ENCODE measurements at places on chromosomes 7 and 10.

DNA sequence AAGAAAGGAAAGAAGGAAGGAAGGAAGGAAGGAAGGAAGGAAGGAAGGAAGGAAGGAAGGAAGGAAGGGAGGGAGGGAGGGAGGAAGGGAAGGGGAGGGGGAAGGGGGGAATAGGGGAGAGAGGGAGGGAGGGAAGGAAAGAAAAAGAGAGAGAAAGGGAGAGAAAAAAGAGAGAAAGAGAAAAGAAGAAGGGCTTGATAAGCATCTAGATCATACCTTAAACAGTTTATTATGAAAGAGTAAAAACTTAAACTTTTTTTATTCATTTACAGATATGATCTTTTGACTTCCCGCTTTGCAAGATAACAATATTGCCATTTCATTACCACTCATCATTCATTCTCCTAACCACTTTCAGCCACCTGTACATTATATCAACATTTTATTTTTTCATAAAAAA, 53.6 kb upstream of the TMEM106B start:
- no peak for DNase-seq

GRCh38 chr7:154857240-154857639, 145.7 kb downstream of the PAXIP1 start:
- no peak for DNase-seq

DNA sequence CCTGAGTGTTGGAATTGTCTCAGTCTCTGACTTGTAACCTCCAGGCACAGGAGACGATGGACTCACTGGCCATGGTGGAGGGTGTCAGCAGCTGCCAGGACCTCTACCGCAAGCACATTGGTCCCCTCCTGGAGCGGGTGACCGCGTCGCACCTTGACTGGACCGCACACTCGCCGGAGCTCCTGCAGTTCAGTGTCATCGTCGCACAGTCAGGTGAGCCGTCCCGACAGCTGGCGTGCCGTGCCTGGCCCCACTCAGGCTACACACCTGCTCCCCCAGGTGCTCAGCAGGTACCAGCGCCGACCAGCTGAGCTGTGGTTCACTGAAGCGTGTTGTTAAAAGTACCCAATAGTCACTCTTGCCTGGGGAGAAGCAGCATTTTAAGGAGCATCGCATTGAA, 36.7 kb upstream of the PRKAR1B start:
- no peak for DNase-seq

DNA sequence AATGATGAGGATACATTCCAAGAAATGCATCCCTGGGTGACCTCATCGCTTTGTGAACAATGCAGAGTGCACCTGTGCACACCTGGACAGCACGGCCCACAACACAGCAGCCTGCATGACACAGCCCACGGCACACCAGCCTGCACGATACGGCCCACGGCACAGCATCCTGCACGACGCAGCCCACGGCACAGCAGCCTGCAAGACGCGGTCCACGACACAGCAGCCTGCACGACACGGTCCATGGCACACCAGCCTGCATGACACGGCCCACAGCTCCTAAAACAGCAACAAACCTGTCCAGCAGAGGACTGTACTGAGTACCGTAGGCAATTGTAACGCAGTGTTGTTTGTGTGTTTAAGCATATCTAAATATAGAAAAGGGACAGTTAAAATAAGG, 134.7 kb upstream of the PPP2R2D start:
- DNase-seq = no peak

- DNase-seq = no peak
These were observed 201.2 kb upstream of the CELF2 start for GRCh38 chr10:10816447-10816846.

GRCh38 chr10:99975106-99975829, 34.5 kb downstream of the DNMBP start:
- no peak for DNase-seq

DNA sequence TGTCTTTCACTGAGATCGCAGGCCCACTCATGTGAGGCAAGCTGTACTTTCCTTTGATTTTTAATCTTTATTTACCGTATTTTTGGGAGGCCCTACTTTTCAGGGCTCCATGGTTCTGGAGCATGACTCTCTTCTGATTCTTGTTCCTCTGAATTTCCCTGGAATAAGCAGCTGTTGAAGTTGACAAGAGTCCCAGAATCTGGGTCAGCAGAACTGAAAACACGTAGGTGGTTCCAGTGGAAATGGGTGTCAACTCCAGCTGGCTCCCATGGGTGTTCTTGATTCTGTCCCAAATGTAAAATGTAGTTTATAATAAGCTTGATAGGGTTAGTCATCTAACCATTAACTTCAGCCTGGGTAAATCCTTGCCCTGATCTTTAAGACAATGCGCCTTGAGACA, 409.4 kb downstream of the GATA3 start:
- no peak for DNase-seq

DNA sequence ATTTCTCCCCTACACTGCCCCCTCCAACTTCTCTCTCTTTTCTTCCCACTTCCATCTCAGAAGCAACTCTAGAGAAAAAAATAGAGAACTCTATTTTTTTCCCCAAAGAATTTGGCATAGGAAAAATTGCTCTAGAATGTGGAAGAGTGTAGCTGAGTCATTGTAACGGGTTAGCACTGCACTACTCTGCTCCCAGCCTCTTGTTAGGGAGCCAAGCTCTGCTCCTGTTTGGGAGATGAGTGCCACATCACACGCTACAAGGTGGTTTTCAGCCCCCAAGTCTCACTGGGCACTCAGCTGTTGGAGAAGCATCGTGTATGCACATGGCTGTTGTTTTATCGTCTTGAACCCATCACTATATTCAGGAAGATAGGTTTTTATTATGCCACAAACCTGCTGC, 136.4 kb downstream of the BMPER start:
- no peak for DNase-seq

- DNase-seq = no peak
These were observed 119.8 kb downstream of the OAT start for GRCh38 chr10:124298891-124299290.

GRCh38 chr7:141976524-141977245, 3.1 kb upstream of the TAS2R38 start:
- no peak for DNase-seq

GRCh38 chr10:70528741-70529362, 50.3 kb downstream of the PALD1 start:
- peak; percentile 6 for DNase-seq

GRCh38 chr10:23438547-23439451, at the start of gene OTUD1:
OTUD1 (plus strand) TSS chr10:23439075; CDS start chr10:23439458, 383 bp downstream.
- DNase-seq = peak; percentile 53

DNA sequence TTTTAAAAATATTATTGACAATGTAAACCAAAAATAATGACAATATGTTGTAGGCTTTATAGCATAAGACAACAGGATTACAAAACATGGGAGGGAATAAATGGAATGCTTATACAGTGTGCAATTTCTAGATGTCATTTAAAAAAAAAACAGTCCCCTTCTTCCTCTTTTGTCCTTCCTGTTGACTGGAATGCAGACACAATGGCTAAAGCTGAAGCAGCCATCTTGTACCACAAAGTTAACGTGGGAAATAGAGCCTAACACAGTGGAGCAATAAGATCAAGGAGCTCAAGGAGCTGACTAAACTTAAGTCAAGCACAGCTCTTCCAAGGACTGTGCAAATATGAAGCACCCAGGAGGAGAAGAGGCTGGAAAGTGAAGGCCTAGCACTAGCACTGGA, 208.1 kb downstream of the ARHGAP12 start:
- DNase-seq = no peak

GRCh38 chr7:127803626-127804025, 151.6 kb downstream of the SND1 start:
- no peak for DNase-seq

DNA sequence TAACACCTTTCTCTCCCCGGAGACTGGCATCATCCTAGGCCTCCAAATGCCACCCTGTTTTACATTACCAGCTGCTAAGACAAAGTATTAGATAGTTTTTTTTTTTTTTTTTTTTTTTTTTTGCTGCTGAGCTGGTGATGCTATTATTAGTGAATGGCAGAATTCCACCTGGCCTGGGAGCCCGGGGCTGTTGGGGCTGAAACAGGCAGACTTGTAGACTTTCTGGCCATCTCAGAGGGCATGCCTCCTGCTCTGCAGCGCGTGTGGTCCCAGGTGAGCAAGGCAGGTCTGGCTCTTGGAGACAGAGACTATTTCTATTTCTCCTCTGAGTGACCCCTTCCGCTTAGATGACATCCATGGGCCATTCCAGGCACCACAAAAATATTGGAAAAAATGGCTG, 104.2 kb downstream of the EMX2 start:
- DNase-seq = peak; percentile 13

- no peak for DNase-seq
These were observed 5.1 kb upstream of the HIPK2 start for GRCh38 chr7:139782932-139783331.

GRCh38 chr10:77696584-77696983, 59.0 kb upstream of the KCNMA1 start:
- DNase-seq = no peak

DNA sequence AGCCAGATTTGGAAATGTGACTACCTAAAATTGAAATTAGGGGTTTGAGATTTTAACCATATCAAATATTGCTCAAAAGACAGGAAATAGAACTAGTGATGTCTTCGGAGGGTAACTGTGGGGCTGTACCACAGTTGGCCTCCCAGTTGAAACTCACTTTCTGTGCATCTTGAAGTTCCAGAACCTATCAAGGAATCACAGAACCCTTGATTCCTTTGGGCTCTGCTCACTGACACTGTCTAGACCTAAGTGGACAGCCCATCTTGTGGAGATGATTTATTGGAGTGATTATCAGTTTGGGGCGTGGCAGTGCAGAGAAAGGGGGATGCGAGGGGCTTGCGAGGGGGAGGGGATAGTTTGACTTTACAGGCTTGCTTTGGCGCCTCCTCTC, 134.2 kb upstream of the GJD4 start:
- no peak for DNase-seq

- no peak for DNase-seq
These were observed 72.5 kb upstream of the CTBP2 start for GRCh38 chr10:125232841-125233240.

- DNase-seq = no peak
These were observed 25.3 kb downstream of the TNS3 start for GRCh38 chr7:47556511-47557180.

DNA sequence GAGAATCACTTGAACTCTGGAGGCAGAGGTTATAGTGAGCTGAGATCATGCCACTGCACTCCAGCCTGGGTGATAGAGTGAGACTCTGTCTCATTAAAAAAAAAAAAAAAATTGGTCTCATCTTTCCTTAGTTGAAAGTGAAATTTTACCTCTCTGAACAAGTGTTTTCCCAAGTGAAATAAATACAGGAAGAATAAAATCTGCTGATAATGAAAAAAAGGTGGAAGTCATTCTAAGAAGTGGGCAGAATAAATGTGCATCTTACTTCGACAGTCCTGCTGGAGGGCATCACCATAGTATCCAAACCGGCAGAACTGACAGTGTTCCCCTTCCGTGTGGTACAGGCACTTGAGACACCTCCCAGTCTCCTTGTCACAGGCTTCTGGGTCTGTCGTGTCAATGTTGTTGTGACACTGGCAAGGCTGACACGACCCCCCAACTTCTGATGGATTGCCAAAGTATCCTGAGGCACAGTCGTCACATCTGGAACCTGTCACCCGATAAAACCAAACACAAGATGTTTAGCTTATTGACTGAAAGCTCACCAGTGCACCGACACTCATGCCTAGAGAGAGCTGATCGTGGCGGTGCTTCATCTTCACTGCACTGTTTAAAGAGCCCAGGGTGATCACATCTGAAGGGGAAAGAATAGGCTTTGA, 49.6 kb downstream of the LAMB1 start:
- DNase-seq = no peak

DNA sequence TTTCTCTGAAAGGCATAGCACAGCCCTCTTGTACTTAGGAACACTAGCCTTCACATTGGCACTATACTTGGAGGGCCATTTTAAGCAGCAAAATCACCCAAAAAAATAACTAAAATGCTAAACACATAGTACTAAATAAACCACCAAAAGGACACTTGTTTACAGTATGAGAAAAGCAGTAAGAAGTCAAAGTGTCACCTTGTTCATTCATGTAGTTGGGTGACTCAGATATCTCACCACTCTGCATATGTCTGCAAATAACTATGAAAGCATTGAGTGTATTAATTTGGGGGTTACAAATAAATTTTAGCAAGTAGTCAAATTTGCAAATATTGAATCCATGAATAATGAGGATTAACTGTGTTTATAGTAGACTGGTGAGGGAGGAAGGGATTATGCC, 107.6 kb downstream of the ELAPOR2 start:
- no peak for DNase-seq

DNA sequence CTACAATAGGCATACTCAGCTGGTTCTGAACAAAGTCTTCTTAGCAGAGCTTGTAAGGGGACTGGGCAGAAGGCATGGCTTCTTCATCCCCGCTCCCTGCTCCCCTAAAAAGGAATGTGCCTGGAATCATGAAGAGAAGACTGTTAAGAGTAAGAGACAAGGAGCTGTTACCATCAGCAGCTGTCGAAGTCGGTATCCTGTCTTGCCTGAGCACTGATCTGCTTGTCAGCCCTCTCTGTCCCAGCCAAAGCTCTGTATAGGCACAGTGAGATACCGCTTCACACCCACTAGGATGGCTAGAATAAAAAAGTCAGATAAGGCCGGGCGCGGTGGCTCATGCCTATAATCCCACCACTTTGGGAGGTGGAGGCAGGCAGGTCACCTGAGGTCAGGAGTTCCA, 2.4 kb downstream of the ABLIM1 start:
- no peak for DNase-seq

DNA sequence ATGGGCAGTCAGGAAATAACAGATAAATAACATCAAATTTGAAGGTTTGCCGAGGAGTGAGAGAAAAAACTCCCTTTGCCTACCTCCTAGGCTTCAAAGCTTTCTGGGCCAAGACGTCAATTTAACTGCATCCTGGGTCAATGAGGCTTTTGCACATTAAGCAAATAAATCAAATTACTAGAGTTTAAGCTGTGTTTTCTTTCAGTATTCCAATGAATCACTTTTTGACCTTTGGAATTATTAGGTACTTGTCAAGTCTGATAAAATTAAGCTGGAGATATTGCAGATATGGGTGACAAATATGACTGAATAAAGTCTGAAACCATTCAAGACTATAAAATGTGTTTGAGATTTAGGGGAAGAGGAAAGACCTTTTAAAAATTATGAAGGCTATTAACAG, 22.2 kb downstream of the GLUD1 start:
- DNase-seq = no peak

DNA sequence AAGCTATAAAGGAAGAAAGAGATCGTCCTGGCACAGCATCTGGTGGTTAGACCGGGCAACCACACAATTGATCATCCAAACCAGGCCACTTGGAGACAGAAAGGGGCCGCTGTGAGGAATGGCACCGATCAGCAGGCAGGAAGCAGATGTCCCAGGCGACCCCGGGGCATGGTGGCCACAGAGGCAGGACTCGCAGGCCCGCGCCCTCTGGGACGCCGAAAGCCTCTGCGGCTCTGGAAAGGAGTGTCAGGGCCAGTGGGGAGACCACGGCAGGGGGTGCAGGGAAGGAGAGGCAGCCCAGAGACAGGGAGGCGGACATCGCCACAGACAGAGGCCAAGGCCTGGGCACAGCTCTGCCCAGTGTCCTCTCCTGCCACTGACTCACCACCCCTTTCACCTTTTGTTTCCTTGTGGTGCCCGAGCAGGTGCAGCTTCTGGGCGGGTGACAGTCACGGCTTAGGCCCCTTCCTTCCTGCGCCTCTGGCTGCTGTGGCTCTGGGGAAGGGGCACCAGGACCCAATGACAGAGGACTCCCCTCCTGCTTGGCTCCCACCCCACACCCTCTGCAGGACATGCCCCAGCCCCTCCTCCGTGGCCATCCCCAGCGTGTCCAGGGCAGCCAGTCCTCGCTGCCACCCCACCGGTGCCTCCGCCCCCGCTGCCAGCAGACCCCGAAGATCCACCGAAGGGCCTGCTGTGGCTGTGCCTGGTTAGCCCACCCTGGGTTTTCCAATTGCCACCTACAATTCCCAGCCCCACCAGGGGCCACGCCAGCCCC, 10.9 kb downstream of the STK32C start:
- DNase-seq = no peak

- no peak for DNase-seq
These were observed 48.9 kb downstream of the ASB13 start for GRCh38 chr10:5617521-5617920.

All from NCI-H1694 treated with DMSO at 0.1 percent for 48 hours (cell line).